ENCODE measurements at places on chromosomes 2 and 18.

- DNase-seq: no peak
These were observed 27.0 kb downstream of the ZNF892 start for GRCh38 chr2:95234286-95234785.

DNA sequence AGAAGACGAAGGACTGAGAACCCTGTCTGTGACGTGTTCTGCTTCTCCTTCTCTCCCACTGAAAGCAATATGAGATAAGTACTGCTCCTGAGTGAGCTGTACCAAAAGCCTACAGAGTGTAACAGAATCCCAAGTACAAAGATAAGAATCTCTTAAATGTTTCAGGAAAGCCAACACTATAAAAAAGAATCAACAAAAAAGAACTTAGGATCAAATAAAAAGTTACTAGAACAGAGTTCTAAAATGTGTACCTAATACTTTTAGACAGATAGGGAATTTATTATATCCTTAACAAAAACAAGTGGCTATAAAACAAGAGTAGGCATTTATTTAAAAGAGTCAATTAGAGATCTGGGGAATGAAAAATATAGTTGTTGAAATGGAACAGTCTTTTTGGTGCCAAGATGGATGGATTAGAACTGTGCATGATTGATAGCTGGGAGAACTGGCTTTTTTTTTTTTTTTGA lies 49.0 kb downstream of the NCOA1 start:
- no peak for DNase-seq

DNA sequence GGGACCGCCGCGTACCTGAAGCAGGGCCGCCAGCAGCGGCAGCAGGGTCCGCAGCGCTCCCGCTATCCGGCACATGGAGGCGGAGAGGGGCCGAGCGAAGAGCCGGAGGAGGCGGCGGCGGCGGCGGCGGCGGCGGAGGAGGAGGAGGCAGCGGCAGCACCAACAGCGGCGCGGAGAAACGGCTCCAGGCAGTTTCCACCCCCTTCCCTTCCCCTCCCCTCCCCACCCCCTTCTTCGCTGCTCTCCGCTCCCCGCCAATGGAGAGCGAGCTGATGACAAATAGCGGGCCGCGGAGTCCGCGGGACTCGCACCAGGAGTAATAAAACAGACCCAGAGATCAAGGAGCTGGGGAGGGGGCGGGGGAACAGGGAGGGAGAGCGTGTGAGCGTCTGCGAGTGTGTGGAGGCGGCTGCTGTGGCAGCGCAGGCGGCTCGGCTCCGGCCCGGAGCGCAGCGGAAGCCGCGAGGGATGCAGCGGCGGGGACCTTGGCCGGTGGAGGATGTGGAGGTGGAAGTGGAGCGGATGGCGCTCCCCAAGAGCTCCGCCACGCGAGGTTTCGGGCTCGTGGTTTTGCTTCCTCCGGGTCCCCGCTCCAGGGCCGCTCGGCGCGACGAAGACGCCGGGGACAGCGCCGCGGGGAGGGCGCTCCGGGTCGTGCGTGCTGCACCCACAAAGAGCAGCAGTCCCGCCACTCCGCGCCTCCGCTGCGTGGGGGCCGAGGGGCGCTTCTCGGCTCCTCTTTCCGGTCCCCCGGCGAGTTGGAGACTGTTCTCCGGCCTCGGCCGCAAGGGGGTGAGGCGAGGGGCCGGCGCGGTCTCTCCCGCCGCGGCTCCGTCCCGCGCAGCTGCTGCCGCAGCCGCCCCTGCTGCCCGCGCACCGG lies at the start of gene CDH2:
TSS of gene CDH2 (minus strand) at position 183 of the 880 bp plus-strand sequence. CDS start at position 75, 108 bp downstream.
- DNase-seq: no peak

DNA sequence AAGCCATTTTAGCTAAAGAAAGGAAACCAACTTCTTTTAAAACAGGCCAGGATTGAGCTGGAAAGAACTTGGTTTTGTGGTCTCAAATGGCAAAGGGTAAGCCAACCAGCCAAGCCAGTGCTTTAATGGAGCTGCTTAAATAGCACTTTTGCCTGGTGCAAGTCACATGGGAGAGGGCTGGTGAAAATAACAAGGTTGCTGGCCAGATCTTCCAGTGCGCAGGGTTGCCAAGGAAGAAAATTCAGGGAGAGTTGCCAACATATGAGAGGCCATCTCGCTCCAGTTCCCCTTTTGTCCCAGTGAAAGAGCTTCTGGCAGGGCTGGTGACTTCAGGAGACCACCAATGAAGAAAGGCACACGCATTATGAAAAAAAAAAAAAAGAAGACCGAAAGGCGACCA lies 57.3 kb downstream of the IRS1 start:
- no peak for DNase-seq

- DNase-seq: peak; percentile 23
These were observed 14.6 kb upstream of the AFG3L2 start for GRCh38 chr18:12391487-12392165.

DNA sequence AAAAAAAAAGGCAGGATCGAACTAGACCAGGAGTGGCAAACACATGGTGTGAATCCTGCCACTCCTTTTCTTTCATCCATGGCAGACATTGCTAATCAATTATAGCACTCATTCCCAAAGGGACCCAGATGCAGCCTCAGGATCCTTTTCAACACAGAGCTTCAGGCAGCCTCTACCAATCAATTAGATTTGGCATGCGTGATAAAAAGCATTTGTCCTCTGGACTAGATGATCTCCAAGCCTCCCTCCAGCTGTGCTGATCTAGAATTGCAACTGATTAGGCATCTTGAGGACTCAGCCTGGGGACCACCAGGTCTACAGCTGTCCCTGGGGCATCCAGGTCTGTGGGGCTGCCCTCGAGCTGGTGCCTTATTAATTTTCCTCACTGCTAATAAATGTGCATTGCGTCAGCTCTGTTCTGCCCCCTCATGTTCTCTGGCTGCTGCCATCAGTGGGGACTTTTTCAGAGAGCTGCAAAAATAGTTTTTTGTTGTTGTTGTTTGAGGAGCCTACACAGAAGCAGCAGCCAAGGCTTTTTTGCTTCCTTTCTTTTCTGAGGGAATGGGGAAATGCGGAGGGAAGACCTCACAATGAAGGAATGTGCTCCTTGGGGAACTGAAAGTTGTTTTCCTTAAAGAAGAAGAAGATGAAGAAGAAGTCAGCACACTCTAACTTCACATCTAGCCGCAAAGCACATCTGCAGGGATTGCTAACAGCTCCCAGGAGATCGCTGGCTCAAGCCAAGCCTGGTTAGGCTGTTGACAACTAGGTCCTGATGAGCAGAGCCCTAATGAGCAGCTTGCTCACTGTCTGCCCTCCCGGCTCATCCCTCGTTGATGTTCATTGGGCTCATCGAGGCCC lies 8.8 kb upstream of the ATOH8 start:
- DNase-seq: no peak

- DNase-seq: no peak
These were observed 2.7 kb upstream of the IL1R1 start for GRCh38 chr2:102139851-102140250.

DNA sequence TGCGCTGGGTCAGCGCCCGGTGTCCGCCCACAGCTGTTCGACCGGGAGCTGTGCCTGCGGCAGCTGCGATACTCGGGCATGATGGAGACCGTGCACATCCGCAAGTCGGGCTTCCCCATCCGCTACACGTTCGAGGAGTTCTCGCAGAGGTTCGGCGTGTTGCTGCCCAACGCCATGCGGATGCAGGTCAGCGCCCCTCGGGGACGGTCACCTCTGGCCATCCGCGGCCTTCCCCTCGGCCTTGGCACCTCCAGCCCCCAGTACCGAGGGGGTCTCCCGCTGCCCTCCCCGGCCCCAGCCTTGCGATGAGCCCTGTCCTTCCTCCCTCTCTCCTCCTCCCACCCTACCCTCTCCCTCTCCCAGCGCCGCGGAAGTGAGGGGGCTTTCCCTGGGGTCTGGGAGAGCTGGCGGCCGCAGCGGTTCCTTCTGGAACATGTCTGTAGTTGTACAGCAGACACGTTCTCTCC lies 53.2 kb upstream of the GPR17 start:
- no peak for DNase-seq

DNA sequence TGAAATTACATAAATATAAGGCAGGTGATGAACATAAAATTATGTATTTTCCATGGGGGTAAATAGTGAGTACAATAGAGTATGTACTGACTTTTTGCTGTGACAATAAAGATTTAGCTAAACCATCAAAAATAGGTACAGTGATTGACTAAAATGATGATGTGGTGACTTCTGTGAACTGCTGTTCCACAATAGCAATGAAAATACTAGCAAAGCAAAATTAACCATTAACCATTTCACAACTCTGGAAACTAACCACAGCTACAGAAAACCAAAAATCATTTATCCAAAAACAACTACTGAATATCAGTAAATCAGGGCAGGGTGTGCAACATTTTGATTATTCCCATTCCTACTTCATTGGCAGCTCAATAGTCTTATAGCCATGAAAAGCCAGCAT lies 161.4 kb upstream of the GYPC start:
- no peak for DNase-seq

GRCh38 chr2:64692401-64692800 lies 38.7 kb upstream of the SERTAD2 start:
- DNase-seq: no peak

DNA sequence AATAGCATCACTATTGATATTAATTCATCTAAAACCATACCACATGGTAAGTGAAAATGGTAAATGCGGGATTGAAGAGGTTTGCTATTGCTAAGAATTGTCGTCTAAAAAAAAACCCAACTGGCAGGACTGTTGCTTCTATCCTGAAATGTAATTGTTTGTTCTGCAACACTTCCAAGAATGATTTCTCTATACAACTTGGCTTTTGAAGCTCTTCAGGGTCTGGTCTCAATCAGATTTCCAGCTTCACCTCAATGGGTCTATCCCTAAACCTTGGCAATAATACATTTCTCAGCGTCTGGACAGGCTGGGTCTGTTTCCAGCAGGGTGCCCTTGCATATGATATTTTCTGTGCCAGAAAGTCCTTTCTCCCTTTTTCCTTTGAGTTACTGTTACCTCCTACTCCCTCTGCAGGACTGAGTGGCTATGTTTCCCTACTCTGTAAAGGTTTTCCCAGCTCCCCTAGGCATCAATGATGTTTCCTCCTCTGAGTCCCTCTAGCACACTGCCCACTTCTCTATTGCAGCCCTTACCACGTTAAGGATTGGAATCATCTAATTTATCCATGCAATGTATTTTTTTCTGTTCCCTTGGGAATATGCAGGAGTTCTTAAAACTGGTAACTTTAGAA lies 118.2 kb upstream of the REV1 start:
- no peak for DNase-seq

DNA sequence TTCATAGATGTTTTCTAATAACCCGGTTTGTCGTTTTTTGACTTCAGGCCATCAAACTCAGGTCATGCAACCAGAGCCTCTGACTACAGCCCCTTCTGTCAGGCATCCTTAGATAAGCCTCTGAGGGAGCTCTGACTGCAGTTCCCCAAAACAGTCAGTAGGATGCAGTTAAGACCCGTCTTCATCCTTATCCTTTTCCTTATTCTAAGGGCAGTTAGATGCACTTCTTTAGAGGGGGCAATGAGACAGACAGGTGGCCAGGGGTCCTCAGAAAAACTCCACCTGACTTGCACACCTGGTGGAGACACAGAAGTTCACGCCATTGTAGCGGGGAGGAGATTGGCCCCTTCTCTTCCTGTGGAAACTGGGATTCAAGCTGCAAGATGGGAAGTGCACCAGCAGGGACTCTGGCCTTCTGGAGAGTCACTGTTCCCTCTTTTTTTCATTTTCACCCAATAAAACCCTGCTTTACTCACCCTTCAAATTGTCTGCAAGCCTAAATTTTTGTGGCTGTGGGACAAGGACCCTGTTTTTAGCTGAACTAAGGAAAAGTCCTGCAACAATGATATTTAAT lies 104.8 kb upstream of the TFPI start:
- no peak for DNase-seq

GRCh38 chr2:20189299-20189931 lies 35.5 kb downstream of the SDC1 start:
- DNase-seq: no peak

- DNase-seq: no peak
These were observed 142.5 kb upstream of the L3MBTL4 start for GRCh38 chr18:6557057-6557769.
